Metanephros (tissue), 2 donors: ENCODE measurements at places on chromosomes 1 and 21. TPM values are rescaled to one million over a fixed set of nuclear protein-coding genes. Genes with fewer than 3 reads are reported as not detected.

HTR6 gene
- 0.47 TPM for total RNA-seq

ACTN2 gene
- 157 TPM for total RNA-seq

NUF2 gene
- total RNA-seq, result 14.4 TPM

WNT2B gene
- 8.5 TPM for total RNA-seq

VWA1 gene
- total RNA-seq, result 54.3 TPM

CFAP126 gene
- 0.82 TPM for total RNA-seq

TBX19 gene
- total RNA-seq, result 2.0 TPM

SERPINC1 gene
- total RNA-seq, result not detected

AQP10 gene
- 0.12 TPM for total RNA-seq
